ENCODE measurements at places on chromosomes 1 and 21. TPM values are rescaled to one million over a fixed set of nuclear protein-coding genes. Genes with fewer than 3 reads are reported as not detected.

The NKAIN1 gene
- not detected for total RNA-seq

The KDF1 gene
- 47.1 TPM for total RNA-seq

The SLC37A1 gene
- 102 TPM for total RNA-seq

The NUF2 gene
- 23.5 TPM for total RNA-seq

The TLR5 gene
- total RNA-seq = 0.38 TPM

The ODR4 gene
- total RNA-seq = 9.6 TPM

The AMPD1 gene
- not detected for total RNA-seq

The ASCL5 gene
- total RNA-seq = not detected

The IL19 gene
- total RNA-seq = not detected

The TGFB2 gene
- 2.5 TPM for total RNA-seq

The TCHHL1 gene
- not detected for total RNA-seq

The SLAMF9 gene
- total RNA-seq = not detected

The ZBTB7B gene
- total RNA-seq = 81.9 TPM

The TENT5C gene
- 0.13 TPM for total RNA-seq

The MYOG gene
- not detected for total RNA-seq

The CENPS gene
- total RNA-seq = 10.0 TPM

The PYCR2 gene
- 67.4 TPM for total RNA-seq

The FAM163A gene
- total RNA-seq = not detected

The S100A3 gene
- total RNA-seq = 2.6 TPM

The TFF2 gene
- total RNA-seq = 1.5 TPM
